ENCODE measurements at places on chromosomes 16 and 17.
A peak's percentile ranks its signal among the peaks of the same experiment; 100 is the strongest.

DNA sequence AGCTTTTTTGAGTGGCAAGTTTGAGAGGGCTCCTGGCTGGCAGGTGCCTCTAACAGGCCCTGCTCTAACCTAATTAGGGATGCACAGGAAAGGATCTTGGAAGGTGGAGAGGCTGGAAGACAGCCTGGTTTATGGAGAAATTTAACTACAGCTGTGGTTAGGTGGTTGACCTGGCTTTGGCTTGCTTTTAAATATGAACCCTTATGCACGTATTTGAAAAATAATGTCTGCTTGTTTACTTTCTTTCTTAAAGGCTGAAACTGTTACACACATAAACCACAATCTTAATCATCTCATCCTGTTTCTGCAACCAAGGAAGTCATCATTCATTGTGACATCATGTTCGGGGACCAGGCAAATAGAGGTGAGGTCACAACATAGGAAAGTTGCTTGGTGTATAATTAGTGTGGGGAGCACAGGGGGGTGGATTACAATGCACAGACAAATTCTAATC is 23.1 kb upstream of the DHRS13 start:
- DNase-seq, result no peak

DNA sequence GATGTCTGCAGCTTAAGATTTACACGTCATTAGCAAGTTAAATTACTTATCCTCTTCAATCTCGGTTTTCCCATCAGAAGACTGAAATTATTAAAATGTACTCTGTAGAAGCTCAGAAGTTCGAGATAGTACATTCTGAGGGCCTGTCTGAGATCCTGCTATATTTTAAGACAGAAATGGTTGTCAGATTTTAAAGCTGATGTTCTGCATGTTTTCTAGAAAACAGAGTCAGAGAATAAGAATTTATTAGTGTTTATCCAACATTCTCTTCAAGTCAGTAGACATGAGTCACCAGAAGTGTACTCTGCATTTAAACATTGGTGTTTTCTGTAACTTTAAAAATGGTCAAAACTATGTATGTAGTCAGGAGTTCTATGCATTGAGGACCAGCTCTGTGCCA is 155.2 kb upstream of the MYOCD start:
- DNase-seq, result no peak

- no peak for DNase-seq
Measured at GRCh38 chr17:43774304-43775250, 4.2 kb downstream of the DUSP3 start.

DNA sequence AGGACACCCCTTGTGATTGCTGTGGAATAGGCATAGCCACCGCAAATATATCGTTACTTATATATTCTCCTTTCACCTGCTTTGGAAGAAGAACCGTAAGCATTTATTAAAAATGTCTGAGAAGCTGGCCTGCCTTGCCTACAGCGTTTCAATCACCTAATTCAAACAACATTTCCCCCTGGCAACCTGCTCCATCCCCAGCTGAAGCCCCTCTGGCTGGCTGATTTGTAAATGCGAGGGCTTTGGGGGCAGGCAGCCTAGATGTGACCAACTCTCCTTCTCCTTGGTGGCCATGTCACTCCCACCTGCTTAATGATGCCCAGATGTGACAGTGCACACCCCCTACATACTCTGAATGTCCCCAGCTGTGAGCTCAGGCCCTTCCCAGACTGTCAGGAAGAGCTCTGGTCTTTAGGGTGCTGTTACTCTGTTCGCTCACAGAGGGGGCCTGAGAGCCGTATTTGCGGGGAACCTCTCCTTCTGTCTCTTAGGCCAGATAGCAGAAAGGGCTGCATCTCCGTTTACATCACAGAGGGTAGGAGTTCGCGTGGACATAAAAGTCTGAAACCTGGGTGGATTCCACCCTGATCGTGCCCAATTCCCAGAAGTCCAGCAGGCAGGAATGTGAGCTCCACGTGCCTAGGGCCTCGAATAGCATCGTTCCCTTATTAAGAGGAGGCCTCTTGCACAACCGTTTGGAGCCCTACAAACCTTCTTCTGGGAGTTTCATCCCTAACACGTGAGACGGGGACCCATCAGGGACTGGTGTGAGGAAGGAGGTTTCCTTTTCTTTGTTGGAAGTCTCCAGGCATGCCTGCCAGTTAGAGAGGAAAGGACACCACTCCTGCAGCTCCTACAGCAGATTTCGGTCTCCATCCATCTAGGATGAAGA is 2.4 kb upstream of the SDK2 start:
- peak; percentile 41 for DNase-seq

DNA sequence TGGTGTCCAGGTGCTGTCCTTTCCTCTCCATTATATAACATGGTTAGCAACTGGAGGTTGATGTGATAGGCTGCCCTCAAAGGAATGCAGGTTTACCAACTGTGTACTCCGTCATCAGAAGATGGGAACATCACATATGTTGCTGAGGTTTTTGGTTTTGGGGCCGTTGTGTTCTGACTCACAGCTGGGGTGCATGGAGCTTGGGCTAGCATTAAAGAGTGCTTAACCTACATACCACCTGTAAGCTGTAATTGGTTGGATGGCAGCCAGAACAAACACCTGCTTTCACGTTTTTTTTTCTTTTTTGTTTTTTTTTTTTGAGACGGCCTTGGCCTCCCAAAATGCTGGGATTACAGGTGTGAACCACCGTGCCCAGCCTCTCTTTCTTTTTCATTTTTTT is 20.9 kb downstream of the TMEM11 start:
- no peak for DNase-seq

DNA sequence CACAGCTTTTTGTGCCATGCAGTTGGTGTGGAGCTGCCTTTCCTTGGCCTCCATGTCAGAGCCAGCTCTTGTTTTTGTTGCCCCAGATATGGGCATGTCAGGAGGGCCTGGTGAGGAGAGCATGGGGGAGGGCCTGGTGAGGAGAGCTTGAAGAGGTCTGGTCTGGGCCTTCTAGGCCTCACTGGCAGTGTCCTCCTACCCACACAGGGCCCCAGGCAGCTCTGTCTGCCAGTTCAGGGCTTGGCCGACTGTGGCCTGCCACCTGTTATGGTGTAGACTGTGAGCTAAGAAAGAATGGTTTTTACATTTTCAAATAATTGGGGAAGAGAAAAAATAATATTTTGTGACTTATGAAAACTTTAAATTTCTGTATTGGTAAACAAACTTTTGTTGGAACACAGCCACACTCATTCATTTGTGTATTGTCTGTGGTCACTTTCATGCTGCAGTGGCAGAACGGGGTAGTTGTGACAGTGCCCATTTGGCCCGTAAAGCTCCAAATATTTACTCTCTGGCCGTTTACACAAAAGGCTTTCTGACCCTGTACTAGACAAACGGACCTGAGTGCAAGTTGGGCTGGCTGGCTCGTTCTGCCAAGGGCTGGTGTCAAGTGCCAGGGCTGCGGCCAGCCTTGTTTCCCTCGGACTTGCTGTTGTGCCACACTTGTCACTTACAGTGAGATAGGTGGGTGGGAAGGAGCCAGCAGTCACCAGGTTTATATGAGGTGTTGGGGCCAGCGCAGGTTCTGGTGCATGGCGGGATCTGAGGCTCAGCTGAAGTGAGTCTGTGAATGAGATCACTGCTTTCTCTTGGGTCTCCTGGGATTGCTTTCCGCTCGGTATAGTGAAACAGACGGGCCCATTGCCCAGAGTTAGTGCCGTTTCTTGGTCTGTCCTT is 18.2 kb downstream of the PGS1 start:
- peak; percentile 87 for DNase-seq

GRCh38 chr17:77097631-77098180 is 43.1 kb upstream of the SEC14L1 start:
- no peak for DNase-seq

GRCh38 chr17:9845306-9845705 is 19.6 kb downstream of the GLP2R start:
- DNase-seq, result no peak

DNA sequence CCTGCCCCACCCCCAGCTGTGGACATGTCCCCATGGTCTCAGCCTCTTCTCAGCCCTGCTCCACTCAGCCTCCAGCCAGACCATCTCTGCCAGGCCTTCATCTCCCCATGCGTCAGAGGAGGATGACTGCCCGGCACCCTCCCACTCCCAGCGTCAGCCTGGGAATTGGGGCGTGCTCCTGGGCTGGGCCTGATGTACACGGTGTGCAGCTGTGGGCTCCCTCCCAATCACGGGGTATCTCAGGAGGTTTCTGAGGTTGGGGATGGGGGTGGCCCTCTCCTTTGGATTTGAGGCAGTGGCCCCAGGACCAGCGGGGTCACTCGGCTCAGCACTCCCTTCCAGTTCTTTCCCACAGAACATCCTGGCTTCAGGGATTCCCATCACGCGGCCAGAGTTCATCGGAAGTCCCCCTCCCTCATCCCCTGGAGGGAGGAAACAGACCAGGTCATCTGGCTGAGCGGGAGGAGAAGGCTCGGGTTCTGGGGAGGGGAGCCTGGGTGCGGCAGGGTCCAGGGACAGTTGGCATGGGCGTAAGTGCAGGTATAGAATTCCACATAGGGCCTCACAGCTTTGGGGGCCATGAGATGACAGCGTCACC is 36.9 kb downstream of the SOCS3 start:
- DNase-seq, result no peak

DNA sequence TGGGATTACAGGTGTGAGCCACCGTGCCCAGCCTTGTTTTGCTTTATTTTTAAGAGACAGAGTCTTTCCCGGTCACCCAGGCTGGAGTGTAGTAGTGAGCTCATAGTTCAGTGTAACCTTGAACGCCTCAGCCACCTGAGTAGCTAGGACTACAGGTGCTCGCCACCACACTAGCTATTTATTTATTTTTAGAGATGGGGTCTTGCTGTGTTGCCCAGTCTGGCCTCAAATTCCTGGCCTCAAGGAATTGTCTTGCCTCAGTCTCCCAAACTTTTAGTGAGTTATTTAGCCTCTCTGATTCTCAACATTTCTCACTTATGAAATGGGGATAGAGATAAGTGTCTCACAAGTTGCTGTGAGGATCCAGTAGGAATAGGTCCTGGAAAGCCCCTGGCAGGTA is 21.7 kb downstream of the FZD2 start:
- DNase-seq, result no peak

GRCh38 chr17:36133602-36134236 is 30.1 kb downstream of the CCL4 start:
- DNase-seq, result no peak

GRCh38 chr16:69040144-69040909 is 65.1 kb upstream of the HAS3 start:
- no peak for DNase-seq

DNA sequence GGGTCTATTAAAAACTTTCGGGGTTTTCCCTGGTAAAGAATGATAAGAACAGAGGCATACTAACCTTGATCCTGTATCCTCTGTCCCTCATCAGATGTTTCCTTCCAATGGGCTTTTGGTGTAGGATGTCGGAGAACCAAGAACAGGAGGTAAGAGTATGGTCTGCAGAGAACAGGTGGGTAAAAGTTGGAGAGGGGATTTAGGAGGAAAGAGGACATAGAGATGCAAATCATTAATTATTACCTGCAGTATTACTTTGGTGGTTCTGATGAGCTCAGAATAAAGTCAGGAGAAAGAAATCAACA is 4.3 kb downstream of the SNX11 start:
- no peak for DNase-seq

DNA sequence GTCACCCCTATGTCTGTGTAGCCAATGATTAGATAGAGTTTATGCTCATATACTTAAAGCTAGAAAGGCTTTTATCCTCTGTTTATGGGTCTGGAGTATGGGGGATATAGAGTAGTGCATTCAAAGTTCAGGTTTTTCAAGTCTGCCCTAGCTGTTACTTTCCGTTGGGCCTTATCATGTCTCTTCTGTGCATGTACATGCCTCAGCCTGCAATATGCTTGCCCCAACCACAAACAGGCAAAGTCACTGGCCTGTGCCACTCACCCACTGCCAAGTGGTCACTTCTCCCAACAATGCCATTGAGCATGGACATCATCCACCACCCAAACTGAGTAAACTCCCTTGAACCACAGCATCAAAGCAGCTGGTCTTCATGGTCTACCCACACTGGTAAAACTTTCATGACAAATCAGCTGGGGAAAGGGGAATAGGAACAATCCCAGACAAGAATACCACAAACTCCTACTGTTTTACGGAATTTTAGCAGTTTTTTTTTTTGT is 70.3 kb upstream of the C17orf78 start:
- no peak for DNase-seq

GRCh38 chr17:48579760-48580554 is 1.8 kb upstream of the HOXB4 start:
- no peak for DNase-seq

- DNase-seq, result no peak
Measured at GRCh38 chr16:31767267-31767666, 106.3 kb upstream of the ZNF267 start.

DNA sequence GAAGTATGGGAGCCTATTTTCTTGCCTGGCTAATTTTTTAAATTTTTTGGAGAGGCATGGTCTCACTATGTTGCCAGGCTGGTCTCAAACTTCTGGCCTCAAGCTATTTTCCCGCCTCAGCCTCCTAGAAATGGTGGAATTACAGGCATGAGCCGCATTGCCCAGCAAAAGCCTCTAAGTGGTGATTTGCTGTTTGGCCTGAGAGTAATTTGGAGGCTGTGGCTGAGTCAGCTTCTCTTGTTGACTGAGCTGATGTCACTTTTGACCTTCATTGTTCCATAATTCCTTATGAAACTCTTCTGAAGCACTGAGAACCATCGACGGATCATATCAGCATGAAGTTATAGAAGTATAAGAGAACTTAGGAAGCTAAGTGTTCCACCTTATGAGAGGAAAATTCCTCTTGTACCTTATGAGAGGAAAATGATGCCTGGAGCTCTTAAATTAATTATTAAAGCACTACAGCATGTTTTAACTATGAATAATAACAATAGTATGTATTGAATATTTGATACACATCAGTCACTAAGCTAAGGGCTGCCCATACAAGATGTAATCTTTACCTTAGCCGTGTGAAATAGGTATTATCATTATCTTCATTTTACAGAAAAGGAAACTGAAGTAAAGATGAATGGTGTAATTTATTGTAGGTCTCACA is 220.8 kb upstream of the MON1B start:
- no peak for DNase-seq

DNA sequence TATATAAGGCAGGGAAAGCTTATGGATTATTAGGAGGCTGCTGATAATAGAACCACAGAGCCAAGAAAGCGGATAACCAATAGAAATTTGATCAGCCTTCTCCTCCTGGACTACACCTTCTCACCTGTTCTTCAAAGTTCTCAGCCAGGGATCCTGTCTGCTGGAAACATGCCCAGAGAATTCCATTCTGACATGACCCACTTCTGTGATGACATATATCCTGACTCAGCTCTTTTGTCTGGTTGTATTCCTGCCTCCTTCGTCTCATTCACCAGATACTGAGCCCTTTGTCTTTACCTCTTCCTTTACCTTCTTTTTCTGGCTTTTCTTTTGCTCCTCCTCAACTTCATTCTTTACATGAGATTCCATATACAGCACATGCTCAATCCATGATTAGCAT is 576.1 kb downstream of the CDH11 start:
- DNase-seq, result no peak
